ENCODE measurements at places on chromosomes 2 and 18.

- no peak for DNase-seq
These were observed 803 bp upstream of the DES start for GRCh38 chr2:219417374-219417773.

GRCh38 chr2:217092710-217093379 lies 233.0 kb upstream of the TNP1 start:
- DNase-seq = no peak

GRCh38 chr18:59268721-59269562 lies 4.3 kb downstream of the RAX start:
- peak; percentile 46 for DNase-seq

- no peak for DNase-seq
These were observed 39.2 kb downstream of the GALNT1 start for GRCh38 chr18:35620765-35621164.

- no peak for DNase-seq
These were observed 56.9 kb downstream of the ACKR3 start for GRCh38 chr2:236626391-236627150.

GRCh38 chr2:1742681-1743395 lies 1.5 kb downstream of the PXDN start:
- no peak for DNase-seq

- no peak for DNase-seq
These were observed 93.9 kb downstream of the TTC32 start for GRCh38 chr2:19807866-19808265.

GRCh38 chr2:229088517-229088913 lies 182.6 kb downstream of the PID1 start:
- no peak for DNase-seq

- no peak for DNase-seq
These were observed 811.3 kb downstream of the CNTNAP5 start for GRCh38 chr2:124836416-124836815.

- DNase-seq = no peak
These were observed 29.6 kb upstream of the LPIN1 start for GRCh38 chr2:11716689-11717321.

DNA sequence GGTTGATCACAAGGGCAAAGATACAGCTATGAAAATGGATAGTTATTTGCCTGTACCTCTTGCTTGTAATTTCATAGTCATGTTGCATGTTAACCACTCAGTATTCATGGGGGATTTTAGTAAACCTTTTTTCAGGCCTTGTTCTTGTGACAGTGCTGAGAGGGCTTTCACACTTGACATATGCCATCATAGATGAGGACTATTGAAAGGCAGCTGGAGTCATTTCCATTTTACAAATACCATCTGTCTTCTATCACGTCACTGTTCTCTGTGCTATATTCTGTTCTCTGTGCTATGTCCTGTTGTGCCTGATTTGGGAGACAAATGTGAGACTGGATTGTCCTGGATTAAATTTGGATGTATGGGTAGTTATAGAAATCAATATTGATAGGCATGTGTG lies 131.7 kb downstream of the LYPD6B start:
- no peak for DNase-seq

DNA sequence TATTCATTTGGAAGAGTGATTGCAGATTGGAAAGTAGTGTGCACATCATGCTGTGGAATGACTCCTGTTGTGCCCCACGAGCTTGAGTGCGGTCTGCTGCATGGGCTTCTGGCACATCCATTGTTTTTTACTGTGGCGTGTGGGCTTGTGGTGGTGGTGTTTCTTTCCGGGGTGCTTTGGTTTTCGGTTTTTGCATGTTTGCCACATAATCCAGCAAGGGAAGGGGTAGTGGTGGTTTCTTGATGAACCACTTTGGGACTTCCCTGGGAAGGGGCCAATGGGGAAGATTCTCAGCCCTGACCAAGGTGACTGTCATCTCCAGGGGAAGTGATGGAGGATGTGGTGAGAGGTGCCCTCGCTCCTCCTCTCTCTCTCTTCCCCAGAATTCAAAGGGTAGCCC lies 57.0 kb downstream of the COA5 start:
- no peak for DNase-seq

DNA sequence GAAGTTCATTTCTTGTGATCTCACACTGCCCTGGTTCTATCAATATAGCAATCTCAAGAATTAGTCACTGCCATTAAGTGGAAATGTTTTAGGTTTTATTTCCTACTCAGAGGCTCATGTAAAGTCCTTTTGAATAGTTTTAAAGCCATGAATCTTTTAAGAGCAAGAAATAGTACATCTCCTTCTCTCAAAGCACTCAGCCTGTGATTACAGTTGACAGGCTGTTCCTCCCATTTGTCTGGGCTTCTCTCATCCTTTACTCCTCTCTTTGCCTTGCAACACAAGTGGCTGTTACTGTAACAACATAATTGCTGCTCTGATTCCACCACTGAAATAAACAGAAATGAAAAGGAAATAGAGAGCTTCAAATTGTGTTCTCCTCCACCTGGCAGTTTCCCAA lies 18.4 kb downstream of the GRP start:
- peak; percentile 88 for DNase-seq

DNA sequence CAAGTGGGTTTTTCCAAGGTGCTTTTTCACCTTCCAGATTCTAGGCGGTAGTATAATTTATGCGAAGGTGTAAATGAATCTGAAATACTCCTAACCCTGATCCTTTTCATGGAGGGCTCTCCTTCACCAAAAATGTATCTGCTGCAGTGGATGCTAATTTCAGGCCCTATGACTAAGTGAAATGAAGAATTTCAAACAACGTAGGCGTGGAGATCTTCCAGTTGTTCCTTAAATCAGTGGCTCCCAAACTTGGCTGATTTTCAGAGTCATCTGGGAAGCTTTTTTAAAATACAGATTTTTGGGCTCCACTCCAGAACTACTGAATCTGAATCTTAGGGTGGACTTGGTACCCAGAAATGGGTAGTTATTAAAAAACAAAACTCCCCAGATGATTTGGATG lies 5.5 kb downstream of the GCKR start:
- no peak for DNase-seq

DNA sequence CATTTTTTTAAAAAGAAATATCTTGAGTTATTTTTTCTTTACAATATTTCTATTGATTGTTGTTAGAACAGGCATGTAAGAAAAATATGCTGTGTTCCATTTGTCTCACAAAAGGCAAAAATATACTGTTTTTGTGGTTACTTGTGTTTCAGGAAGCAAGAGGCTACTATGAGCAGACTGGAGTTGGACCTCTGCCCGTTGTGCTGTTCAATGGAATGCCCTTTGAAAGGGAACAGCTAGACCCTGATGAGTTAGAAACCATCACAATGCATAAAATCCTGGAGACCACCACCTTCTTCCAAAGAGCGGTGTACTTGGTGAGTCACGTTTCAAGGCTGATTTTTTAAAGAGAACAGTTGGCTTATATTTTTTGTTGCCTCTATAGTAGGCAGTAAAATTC lies 54.7 kb downstream of the UGGT1 start:
- no peak for DNase-seq

GRCh38 chr2:164794432-164795231 lies 47.0 kb downstream of the COBLL1 start:
- DNase-seq = no peak

GRCh38 chr2:31440764-31441163 lies 26.2 kb upstream of the XDH start:
- no peak for DNase-seq

DNA sequence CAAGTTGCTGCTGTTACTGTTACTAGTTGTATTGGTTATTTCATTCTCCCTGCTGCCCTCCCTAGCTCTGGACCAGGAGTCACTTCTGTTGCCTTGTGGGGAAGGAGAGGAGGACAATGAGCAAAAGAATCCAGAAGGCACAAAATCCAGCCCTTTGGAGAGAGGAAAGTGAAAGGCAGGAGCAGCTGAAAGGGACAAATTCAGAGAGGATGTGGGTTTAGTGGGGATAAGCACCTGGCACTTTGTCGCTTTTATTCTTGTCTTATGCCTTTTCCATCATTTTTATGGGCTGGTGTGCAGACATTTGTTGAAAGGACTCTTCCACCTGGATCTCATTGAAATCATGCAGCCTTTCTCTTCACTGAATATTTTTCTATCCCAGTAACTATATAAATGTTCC lies 24.3 kb upstream of the LTBP1 start:
- no peak for DNase-seq

DNA sequence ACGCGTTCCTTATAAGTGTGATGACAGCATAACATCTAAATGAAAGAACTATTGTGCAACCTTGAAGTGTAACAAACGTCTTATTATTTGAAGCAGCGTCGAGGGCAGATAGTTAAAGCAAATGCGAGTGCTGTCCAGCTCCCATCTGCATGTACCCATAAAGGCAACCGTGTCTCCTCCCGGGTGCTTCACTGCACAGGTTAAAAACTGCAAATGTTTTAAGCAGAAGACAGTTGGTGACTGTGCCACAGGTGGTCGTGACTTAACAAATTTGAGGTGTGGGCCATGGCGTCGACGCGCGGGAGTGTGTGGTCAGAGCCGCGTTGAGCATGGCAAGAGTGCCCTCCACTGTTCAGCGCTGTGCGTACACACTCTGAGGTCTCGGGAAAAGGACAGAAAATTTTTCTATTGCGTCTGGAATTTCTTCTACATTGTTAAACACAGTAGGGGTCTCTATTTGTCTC lies 6.4 kb downstream of the SALL3 start:
- DNase-seq = peak; percentile 73

- no peak for DNase-seq
These were observed 4.1 kb downstream of the CYTIP start for GRCh38 chr2:157439824-157440186.

DNA sequence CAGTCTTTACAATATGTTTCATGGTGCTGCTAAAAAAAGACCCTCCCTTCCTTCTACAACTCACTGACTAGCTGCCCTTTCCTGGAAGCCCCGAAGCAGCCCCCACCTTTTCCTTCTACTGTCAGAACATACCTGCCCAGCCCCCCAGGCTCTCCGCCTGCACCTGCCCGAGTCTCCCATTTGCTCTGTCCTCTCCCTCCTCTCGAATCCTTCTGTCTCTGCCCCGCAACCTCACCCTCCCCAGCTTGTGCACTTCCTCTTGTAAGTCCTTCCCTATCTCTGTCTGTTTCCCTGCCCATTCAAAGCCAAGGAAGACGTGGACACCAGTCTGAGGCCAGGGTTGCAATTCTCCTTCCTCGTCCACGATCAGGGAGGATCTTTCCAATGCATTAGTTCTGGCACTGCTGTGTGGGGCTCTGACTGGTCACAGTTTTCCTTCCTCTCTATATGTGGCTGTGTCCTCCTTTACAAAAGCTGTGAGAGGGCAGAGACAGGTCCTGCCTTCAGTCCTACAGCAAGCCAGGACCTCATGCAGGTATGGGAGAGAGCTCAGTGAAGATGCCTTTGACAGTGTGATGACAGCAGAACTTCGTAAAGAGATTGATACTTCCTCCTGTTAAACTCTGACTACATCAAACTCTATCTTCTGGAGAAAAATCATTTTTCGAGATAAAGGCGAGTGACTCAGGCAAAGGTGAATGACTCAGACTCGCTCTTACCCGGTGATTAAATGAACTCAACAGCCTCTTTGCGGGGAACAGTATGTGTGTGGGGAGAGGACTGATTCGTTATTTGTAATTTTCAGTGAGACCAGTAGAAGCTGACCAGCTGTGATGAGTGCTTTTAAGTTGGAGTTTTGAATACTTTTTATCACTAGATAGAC lies 14.2 kb downstream of the TNFRSF11A start:
- DNase-seq = no peak

GRCh38 chr2:58046585-58047372 lies at the start of gene VRK2:
TSS of gene VRK2 (plus strand) at chr2:58046806. CDS start at chr2:58048832, 2,026 bp downstream.
- DNase-seq = peak; percentile 84

DNA sequence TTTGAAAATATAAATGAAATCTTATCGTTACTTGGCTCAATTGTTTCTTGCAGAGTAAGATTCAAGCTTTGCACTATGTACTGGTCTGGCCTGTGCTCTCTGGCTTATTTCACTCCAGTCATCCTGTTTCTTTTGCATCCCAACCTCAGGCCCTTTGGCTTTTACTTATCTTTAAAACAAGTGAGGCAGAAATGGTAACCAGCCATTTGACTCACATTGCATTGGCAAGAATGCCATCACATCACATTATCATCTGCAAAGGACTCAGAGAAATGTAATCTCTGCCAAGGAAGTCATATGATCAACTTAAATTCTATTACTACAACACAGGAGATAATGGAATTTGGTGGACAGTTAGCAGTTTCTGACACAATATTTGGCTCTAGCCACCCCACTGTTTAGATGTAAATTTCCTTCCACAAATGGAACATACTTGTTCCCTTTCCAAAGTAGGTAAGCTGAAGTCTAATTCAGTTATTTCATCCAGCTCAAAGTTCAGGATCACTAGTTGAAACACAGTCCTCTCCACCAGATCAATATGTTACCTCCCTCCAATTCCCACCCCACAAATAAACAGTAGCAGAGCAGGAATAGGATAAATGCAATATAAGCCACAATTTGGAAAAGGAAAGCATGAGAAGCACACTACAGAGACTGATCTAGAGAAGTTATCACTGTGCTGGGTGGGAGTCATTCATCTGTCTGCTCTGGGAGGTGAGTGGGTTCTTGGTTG lies 65.0 kb upstream of the DSC1 start:
- no peak for DNase-seq

GRCh38 chr2:120624738-120625446 lies 110.8 kb upstream of the GLI2 start:
- DNase-seq = no peak

DNA sequence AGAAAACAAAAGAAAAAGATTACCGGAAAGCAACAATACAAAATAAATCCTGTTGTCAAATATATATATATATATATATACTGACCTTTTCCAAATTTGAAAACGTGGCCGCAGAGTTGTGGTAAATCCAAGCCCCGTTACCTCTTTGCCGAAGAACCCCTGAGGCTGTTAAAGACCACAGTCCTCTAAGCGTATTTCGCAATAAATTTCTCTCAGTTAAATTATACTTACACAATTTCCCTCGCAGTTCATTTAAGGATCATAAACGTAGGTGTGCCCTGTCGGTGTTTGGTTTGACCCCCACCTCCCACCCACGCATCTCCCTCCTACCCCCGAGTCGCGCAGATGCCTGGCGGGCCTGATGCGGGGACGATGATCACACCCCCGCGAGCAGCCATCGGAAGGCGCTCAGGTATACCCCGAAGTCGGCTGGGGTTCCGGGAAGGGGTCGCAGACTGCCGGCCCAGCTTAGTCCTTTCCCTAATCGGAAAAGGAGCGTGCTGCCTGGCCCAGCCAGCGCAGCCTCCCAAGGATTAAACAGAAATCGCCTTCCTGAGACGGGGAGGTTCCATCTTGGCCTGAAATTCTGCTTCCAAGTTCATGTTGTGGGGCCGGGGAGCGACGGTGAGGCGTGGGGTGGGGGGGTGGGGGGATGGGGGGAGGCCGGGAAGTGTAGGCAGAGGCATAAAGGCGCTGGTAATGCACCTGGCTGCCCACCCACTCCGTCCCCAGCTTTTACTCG lies 2.9 kb upstream of the MEIS1 start:
- no peak for DNase-seq

DNA sequence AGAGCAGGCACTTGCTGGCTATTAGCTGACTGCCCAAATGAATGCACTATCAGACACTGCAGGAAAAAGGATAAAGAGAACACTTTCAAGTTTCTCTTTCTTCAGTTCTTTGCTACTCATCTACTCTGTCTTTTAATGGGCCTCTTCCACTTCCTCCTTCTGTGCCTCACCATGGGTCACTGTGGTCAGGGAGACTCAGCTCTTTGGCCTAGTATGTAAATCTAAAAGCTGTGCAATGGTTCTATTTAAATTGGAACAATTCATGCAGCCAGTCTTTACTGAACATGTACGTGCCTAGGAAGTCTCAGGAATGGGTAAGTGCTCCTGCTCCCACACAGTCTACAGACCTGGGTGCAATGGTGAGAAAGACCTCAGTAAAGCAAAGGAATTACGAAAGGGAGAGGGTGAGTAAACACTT lies 79.1 kb upstream of the DNMT3A start:
- no peak for DNase-seq

All from NCI-H1105 treated with DMSO at 0.1 percent for 48 hours (cell line).